NCI-H774 (cell line): ENCODE measurements at places on chromosomes 6 and 20.

DNA sequence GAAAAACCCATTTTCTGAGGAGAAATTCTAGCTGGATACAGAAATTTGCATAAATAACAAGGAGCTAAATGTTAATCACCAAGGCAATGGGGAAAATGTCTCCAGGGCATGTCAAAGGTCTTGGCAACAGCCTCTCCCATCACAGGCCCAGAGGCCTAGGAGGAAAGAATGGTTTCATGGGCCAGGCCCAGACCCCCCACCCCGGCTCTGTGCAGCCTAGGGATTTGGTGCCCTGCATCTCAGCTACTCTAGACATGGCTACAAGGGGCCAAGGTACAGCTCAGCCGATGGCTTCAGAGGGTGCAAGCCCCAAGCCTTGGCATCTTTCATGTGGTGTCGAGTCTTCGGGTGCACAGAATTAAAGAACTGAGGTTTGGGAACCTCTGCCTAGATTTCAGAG, 321.2 kb upstream of the ID4 start:
- DNase-seq = no peak

DNA sequence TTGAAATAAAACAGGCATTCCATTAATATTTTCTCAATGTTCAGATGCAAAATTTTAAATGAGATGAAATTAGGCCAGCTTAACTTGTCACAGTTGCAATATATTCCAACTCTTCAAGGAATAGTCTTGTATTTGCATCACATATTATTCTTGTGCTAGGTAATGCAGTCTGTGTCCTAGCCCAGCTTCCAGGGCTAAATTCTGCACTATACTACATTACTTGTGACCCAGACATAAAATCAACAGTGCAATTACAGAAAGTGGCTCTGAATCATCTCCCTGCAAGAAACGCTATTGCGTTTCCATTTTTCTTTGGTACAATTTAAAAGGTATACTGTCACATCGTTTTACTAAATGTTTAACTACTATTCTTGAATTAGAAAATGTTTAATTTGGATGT, 399.2 kb downstream of the TENT5A start:
- DNase-seq = no peak

- DNase-seq = peak; percentile 64
These were observed 260.0 kb downstream of the TMEM242 start for GRCh38 chr6:157063176-157063905.

- DNase-seq = peak; percentile 5
These were observed 356.0 kb upstream of the JARID2 start for GRCh38 chr6:14889611-14890593.

GRCh38 chr20:41064377-41064776, 35.8 kb downstream of the TOP1 start:
- no peak for DNase-seq

GRCh38 chr6:7173843-7174503, 66.2 kb downstream of the RREB1 start:
- DNase-seq = no peak

DNA sequence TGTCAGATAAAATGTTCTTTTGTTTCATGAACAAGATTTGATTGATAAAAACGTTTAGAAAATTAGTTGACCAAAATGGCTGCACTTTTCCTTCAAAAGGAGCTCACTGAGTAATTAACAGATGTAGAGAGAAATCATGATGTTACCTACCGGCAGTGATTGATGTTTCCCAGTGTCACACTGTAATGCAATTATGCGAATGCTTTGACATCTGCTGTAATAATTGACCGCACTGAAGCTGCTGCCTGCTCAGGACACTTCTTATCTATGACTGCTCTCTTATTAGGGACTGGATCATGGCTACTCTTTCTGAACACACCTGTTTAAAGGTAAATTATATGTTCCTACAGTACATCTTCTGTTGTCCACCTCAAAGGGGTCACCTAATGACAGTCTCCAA, 94.6 kb downstream of the GPR63 start:
- no peak for DNase-seq

- DNase-seq = peak; percentile 59
These were observed 5.5 kb downstream of the MDGA1 start for GRCh38 chr6:37691904-37692806.

- DNase-seq = no peak
These were observed 598 bp downstream of the PI16 start for GRCh38 chr6:36955136-36955535.

- no peak for DNase-seq
These were observed 39.4 kb upstream of the MYLIP start for GRCh38 chr6:16089232-16090062.

DNA sequence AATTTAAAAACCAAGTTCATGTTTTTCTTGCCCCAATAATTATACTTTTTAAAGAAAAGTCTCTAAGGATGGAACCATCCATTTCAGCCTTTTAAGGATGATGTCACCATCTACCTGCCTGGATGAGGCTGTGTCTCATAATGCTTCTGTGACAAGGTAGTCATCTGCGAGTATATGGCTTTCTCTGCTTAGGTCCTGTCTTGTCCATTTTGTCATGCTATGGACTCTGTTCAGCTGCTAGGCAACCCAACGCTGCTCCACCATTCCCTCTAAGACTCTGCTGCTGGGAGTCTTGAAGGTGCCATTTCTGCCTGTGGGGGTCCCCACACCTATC, 459.8 kb upstream of the RUNX2 start:
- no peak for DNase-seq

GRCh38 chr20:17807651-17808050, 107.9 kb downstream of the BANF2 start:
- DNase-seq = no peak

- DNase-seq = peak; percentile 42
These were observed 21.2 kb downstream of the TNFRSF21 start for GRCh38 chr6:47288267-47289090.

DNA sequence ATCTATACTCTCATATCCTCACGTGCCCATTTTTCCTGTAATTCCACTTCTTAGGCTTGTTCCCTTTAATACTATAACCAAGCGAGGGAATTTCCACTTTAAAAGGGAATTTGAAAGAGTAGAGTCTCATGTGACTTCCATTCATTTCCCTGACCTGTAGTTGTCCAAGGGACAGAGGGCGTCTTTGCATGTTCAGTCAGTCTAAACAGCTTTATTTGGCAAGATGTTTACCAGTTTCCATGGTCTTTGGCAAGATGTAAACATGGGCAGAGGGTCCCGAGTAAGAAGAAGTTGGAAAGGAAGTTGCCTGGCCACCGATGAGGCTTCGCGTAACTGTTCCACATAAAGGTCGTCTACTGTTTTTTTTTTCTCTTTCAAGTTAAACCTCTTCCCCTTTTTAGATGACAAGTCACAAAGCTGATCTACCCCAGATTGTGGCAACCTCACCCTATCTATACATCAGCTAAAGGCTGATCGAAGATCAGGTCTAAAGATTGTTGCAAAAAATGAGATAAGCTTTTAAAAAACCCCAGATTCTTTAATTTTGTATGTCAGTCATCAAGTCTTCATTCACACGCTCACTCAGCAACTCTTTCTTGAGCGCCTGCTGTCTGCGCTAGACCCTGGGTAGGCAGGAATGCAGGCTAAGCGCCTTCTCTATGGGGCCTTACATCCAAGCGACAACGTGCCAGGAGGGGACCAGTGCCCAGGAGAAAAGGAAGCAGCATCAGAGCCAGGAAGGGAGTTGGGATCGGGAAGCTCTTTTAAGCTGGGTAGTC, 31.7 kb upstream of the CCR6 start:
- no peak for DNase-seq

GRCh38 chr6:156600678-156601077, 176.5 kb upstream of the ARID1B start:
- no peak for DNase-seq

DNA sequence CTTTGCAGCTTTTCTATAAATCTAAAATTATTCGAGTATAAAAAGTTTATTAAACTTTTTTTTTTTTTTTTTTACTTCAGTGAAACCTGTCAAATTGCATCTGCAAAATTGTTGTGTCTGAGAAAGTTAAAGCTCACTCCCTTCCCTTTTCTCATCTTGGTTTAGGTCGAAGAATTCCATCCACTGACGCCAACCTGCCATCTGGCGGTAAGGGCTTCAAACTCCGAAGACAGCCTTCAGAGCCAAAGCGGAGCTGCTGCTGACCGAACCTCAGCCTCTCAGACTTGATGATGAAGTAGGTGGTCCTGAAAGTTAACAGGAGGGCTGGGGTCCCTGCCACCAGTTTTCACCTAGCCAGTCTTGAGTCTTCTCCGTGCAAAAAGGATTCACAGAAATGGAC, 29.6 kb upstream of the VAPB start:
- DNase-seq = no peak

DNA sequence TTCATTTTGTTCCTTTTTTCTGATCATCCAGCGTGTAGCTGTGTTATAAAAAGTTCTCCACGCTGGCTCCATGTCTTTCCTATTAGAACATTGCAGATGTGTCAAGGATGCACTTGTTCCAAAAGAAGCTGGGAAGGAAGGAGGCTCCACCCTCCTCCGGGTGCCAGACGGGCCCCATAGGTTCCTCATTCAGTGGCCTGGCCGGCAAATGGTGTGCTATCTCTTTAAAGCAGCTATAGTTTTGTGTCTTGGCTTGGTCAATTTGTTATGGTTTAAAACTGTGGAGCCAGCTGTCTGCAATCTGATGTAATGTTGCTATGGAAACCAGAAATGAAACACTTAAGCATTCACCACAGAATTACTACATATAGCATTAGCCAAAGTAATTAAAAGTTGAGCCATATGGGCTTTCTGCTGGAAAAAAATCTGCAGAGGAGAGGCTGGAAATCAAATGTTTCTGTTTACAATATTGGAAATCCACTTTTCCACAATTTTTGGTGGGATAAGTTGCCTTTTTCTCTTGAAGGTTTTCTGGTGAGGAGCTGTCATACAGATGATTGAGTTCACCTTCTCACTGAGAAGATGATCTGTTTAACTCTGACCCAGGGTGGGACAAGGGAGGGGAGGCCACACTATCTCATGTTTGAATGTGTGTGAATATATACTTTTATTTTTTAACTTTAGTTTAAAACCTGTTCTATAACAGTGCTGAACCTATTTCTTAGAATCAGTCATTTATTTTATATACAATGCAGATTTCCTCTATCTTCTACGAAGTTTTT, 167.4 kb downstream of the SASH1 start:
- DNase-seq = peak; percentile 5

DNA sequence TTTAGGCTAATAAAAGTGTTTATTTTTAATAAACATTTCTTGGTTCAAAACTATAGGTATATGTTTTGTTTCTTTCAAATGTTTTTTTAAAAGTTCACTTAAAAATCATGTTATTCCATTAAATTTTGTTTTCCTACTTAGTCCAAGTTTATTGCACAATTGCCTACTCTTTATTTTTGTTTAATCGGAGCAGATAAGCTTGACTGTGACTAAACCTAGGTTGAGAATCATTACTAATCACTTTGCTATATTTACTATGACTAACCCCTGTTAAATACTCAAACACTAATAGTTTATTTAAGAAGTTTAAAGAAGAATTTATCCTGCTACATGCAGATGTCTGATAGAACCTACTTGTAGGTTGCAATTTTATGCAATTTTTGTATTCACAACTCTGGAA, 18.8 kb downstream of the MAP3K4 start:
- no peak for DNase-seq

DNA sequence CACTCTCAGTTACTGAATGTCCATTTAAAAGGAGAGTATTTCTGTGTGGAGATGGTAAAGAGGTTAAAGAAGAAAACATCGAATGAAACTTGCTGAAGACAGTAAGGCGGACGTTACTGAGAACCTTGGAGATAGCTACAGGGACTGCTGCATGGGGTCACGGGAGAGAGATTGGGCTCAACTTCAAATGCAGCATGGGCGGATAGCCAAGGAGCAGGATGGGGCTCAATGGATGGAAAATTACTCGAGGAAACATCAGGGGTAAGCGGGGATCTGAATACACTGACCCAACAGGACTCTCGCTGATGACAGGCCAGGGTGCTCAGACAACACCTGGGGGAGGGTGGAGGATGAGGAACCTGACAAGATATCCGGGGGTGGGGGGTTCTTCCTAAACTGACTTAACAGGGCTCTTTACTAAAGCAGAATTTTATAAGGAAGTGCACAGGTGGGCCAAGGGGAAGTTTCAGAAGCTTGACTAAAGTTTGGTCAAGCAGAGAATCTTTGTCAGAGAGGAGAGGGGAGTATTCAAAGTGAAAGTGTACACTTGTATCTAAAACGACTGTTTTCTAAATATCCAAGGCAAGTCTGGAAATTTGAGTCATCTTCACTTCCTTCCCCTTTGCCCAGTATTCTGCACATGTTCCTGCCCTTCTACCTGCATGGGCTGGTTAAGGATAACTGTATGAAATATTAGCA, 22.8 kb downstream of the ECT2L start:
- no peak for DNase-seq

- no peak for DNase-seq
These were observed 35.4 kb upstream of the PBOV1 start for GRCh38 chr6:138253731-138254130.
